ENCODE measurements at places on chromosomes 3 and 15.

GRCh38 chr3:4582624-4583023, 89.5 kb downstream of the ITPR1 start:
- DNase-seq: no peak

GRCh38 chr3:98691897-98692296, 71.2 kb upstream of the ST3GAL6 start:
- no peak for DNase-seq

- no peak for DNase-seq
These were observed 230.0 kb upstream of the ST8SIA2 start for GRCh38 chr15:92163641-92164040.

DNA sequence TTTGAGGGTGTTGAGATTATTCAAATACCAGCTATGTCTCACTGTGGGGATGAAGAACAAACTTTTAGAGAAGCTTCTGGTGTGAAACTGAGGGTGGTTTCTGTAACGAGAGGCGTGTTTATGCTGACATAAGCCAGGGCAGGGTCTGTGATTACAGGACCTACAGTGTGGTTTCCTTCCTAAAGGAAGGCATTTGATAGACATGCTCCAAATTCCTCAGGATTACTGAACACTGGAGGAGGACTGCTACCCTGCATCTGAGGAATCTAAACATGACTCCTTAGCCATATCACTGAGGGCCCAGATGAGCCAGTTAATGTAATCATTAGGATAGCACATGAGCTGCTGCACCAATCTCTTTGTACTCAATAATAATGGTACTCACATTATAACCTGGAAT, 328.4 kb upstream of the UMPS start:
- DNase-seq: no peak

- DNase-seq: no peak
These were observed 83.9 kb upstream of the MEX3B start for GRCh38 chr15:82129761-82130160.
